ENCODE measurements at places on chromosomes 4 and X.

DNA sequence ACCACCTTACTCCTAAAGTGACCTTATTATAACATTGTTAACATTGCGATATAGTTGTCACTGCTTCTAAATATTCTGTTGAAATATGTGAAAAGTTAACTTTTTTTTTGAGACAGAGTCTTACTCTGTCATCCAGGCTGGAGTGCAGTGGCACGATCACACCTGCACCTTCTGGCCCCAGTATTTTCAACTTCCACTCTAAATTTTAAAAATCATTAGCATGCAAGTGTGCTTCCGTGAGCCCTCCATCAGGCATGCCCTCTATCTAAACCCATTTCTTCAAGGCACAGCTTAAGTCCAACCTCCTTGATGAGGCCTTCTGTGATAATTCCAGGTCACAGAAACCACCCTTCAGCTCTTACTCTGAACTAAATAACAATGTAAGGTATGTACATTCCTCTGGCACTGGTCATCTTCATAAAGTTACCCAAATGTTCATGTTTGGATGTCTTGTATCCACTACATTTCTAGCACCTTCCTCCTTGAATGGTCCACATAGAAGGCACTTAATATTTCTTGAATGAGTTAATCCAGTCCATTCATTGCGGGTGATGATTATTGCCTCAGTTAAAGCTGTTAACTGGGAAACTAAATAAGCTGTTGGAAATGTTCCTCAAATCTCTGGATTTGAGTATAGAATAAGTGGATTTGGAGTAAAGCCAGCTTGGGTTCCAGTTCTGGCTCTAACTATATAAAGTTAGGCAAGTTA, 38.6 kb upstream of the TMEM131L start:
- DNase-seq = no peak
- no peak overlapping the region for H3K4me3 ChIP-seq

GRCh38 chrX:129786210-129786651, 6.5 kb downstream of the SASH3 start:
- H3K4me3 ChIP-seq = no peak overlapping the region
- H3K36me3 ChIP-seq = no peaks in the 10 kb centered on the region
- no peak overlapping the region for H3K27ac ChIP-seq

DNA sequence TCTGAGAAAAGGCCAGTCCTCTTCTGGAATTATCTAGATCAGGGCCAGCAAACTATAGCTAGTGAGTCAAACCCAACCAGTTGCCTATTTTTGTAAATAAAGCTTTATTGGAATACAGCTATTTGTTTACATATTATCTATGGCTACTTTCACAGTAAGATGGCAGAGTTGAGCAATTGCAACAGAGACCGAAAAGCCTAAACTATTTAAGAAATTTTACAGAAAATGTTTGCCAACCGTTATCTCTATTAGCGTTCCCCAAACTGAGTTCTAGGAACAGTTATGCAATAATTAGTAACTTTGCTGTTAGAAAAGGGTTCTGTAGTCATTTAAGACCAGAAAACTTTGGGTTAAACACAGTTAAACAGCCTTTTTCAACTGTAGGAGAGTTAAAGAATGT, 10.5 kb downstream of the TEX13B start:
- H3K27me3 ChIP-seq = no peaks in the 10 kb centered on the region
- no peaks in the 10 kb centered on the region for H3K36me3 ChIP-seq
- H3K4me1 ChIP-seq = no peaks in the 10 kb centered on the region
- H3K27ac ChIP-seq = no peak overlapping the region

- DNase-seq = no peak
- H3K27ac ChIP-seq = no peak overlapping the region
- peaks cover 21% of the 10 kb centered on the region for H3K4me1 ChIP-seq
- H3K36me3 ChIP-seq = no peaks in the 10 kb centered on the region
- no peaks in the 10 kb centered on the region for H3K27me3 ChIP-seq
Measured at GRCh38 chr4:53015681-53016080, 153.6 kb downstream of the RASL11B start.

DNA sequence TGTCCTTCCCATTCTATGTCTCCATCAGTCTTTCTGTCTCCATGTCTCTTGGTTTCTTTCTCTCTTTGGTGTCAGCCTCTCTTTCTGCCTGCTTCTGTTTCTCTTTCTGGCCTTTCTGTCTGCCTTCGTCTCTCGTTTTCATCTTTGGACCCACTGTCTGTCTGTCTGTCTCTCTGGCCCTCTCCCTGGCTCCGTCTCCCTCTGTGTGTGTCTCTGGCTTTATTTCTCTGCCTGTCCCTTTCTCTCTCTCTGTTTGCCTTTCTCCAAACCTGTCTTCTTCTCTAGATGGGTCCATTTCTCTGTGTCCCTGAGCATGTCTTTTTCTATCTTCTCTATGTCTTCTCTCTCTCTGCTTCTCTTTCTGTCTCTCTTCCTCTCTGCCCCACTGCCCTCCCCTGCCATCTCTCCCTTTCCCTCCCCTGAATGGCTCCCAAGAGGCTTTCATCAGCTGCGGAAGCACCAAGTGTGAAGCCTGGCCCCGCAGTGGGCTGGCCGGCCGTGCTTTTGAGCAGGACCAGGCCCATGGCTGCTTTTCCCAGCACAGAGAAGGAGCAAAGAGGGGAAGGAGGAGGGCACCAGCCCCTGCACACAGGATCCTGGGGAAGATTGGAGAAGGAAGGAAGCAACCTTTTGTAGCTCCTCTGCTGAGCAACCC, 57.4 kb downstream of the PJA1 start:
- no peak for DNase-seq
- H3K36me3 ChIP-seq = no peaks in the 10 kb centered on the region
- H3K4me3 ChIP-seq = no peak overlapping the region
- no peaks in the 10 kb centered on the region for H3K27me3 ChIP-seq
- H3K27ac ChIP-seq = no peak overlapping the region
- no peaks in the 10 kb centered on the region for H3K4me1 ChIP-seq

- H3K27ac ChIP-seq = no peak overlapping the region
- no peaks in the 10 kb centered on the region for H3K36me3 ChIP-seq
- no peak for DNase-seq
- no peak overlapping the region for H3K4me3 ChIP-seq
Measured at GRCh38 chr4:40228497-40229365, 31.9 kb downstream of the RHOH start.

DNA sequence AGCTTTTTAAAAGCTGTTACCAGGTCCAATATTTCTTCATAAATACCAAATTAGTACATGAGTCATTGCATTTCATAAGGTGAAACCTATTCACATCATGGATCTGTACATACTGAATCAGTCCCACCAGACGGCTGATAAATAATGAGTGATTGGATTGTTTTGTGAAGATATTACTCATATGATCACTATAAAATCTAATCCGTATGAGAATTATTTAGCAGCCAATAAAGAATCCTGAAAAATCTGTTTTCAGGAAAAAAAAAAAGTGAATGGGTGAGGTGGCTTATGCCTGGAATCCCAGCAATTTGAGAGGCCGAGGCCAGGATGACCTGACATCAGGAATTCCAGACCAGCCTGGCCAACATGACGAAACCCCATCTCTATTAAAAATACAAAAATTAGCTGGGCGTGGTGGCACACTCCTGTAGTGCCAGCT, 438.1 kb downstream of the INPP4B start:
- DNase-seq = no peak
- no peak overlapping the region for H3K4me3 ChIP-seq
- peaks cover 13% of the 10 kb centered on the region for H3K4me1 ChIP-seq
- no peaks in the 10 kb centered on the region for H3K27me3 ChIP-seq
- H3K36me3 ChIP-seq = no peaks in the 10 kb centered on the region

DNA sequence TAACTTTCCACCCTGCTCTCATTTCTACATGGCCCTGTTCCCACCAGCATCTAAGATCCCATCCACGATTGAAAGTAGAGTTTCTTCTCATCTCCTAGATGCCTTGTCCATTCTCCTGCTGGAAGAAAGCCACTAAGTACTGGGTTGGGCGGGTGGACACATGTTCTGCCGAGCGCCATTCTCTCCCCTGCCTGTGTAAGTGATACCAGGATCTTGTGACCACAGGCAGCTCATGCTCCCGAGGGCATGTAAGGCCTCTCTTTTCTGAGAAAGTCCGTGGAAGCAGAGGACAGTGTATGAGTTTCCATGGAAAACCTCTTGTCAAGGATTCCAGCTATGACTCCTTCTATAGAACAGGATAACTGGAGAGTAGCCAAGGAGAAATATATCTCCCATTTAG, 3.3 kb upstream of the SLC25A4 start:
- peaks cover 6% of the 10 kb centered on the region for H3K4me1 ChIP-seq
- no peak overlapping the region for H3K27ac ChIP-seq
- no peaks in the 10 kb centered on the region for H3K27me3 ChIP-seq

DNA sequence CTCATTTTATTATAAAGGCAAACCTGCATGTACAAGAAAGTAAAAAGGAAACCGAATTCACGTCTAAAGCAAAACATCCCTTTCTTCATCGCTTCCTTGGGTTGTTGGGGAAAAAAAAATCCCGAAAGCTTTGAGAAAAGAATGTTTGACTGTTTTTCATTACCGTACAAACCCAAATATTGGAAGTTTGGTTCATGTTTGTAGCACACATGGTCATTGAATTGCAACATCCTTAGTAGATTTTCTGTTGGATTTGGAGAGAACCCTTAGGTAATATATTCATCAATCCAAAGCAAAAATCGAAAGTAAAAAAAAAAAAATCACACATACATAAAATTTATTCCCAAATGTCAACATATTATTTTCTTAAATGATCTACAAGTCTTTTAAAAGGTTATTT, 420.3 kb downstream of the MAPK10 start:
- H3K27ac ChIP-seq = no peak overlapping the region
- H3K36me3 ChIP-seq = no peaks in the 10 kb centered on the region
- peaks cover 35% of the 10 kb centered on the region for H3K4me1 ChIP-seq
- H3K27me3 ChIP-seq = no peaks in the 10 kb centered on the region
- no peak overlapping the region for H3K4me3 ChIP-seq
- no peak for DNase-seq

- DNase-seq = no peak
- no peaks in the 10 kb centered on the region for H3K27me3 ChIP-seq
- no peak overlapping the region for H3K27ac ChIP-seq
- H3K4me3 ChIP-seq = no peak overlapping the region
- peaks cover 13% of the 10 kb centered on the region for H3K4me1 ChIP-seq
Measured at GRCh38 chr4:26941951-26942350, 81.3 kb downstream of the STIM2 start.

GRCh38 chr4:83581411-83582288, 45.7 kb downstream of the GPAT3 start:
- no peak overlapping the region for H3K4me3 ChIP-seq
- no peak overlapping the region for H3K27ac ChIP-seq
- no peaks in the 10 kb centered on the region for H3K36me3 ChIP-seq
- DNase-seq = no peak

DNA sequence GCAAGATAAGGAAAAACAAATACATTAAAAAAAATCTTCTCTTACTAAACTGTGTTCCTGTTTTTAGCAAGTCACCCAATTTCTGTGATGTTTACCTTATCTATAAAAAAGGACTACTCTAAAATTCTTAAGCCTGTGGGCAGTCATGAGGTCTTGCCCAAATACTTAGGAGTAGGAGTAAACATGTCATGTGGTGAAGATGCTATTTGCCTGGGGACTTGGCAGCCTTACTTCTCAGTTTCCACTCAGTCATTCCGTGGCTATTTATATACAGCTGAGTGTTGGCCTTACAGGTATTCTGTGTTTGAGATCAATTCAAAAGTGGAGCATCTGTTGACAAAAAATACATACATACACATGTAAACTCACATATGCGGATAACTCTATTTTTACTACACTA, 89.9 kb upstream of the TLR2 start:
- DNase-seq = no peak
- H3K27ac ChIP-seq = no peak overlapping the region
- H3K4me1 ChIP-seq = no peaks in the 10 kb centered on the region

GRCh38 chr4:1987296-1987695, 21.5 kb downstream of the NELFA start:
- no peak overlapping the region for H3K4me3 ChIP-seq
- no peaks in the 10 kb centered on the region for H3K27me3 ChIP-seq
- DNase-seq = no peak
- peaks cover 33% of the 10 kb centered on the region for H3K36me3 ChIP-seq
- no peaks in the 10 kb centered on the region for H3K4me1 ChIP-seq

DNA sequence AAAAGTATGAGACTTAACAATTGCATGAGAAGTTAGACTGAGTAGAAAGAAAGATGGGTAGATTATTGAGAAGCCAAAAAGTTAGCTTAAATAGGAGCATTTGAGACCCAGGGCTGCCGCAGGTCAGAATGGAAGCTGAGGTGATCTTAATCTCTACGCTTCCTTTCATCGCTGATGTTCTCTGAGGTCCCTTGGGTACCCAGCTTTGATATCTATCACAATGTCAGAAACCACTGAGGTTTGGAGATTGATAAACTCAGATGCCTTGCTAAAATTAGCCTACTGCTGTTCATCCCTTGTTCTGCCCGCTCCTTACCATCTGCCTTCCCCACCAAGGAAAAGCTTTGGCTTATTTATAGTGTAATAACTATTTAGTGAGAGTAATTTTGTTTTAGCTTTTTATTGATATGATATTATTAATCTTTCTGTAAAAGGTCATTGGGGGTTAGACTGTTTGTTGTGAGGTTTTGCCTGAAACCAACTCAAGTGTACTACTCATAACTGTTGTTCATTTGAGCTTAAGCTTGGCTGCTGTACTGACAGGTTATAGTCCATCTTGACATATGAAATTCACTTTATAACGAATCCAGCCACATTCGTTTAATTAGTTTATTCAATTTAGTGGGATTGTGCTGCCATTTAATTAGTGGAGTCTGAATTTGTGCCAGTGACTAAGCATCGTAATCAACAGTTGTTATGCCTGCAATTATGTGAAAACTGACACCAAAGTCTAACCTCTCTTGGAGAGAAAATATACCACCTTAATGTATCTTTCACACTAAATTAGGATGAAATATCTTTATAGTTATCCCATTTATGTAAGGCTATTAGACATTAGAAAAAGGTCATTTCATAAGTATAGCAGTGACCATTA, 15.1 kb downstream of the MCUB start:
- H3K36me3 ChIP-seq = no peaks in the 10 kb centered on the region
- no peaks in the 10 kb centered on the region for H3K4me1 ChIP-seq
- H3K27me3 ChIP-seq = no peaks in the 10 kb centered on the region
- no peak overlapping the region for H3K27ac ChIP-seq
- H3K4me3 ChIP-seq = no peak overlapping the region
- no peak for DNase-seq

GRCh38 chrX:135556055-135556454, 35.6 kb downstream of the INTS6L start:
- no peak overlapping the region for H3K27ac ChIP-seq
- H3K36me3 ChIP-seq = no peaks in the 10 kb centered on the region
- H3K27me3 ChIP-seq = no peaks in the 10 kb centered on the region
- DNase-seq = no peak

GRCh38 chr4:76688619-76689144, 209.3 kb downstream of the SOWAHB start:
- no peaks in the 10 kb centered on the region for H3K36me3 ChIP-seq
- peak overlapping the region; percentile 80 for H3K27ac ChIP-seq
- H3K4me3 ChIP-seq = peak overlapping the region; percentile 54
- no peaks in the 10 kb centered on the region for H3K4me1 ChIP-seq
- no peaks in the 10 kb centered on the region for H3K27me3 ChIP-seq
- no peak for DNase-seq

GRCh38 chrX:43557792-43558191, 98.3 kb upstream of the MAOA start:
- H3K4me3 ChIP-seq = no peak overlapping the region
- H3K27ac ChIP-seq = no peak overlapping the region
- H3K4me1 ChIP-seq = no peaks in the 10 kb centered on the region
- H3K36me3 ChIP-seq = no peaks in the 10 kb centered on the region
- H3K27me3 ChIP-seq = no peaks in the 10 kb centered on the region
